ENCODE measurements at places on chromosomes 1 and 21.

DNA sequence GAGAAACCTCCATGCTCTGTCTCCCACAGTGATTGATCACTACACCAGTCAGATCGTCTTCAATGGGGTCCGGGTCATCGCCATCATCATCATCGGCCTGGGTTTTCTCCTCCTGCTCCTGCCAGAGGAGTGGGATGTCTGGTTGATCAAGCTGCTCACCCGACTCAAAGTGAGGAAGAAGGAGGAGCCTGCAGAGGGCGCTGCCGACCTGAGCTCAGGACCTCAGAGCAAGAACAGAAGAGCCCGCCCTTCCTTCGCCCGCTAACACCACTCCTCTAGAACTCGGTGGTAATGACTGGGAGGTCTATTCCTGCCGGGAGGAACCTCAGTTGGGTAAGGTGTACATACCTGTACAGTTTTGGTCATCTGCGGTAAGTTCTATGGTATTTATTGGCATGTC is 50.3 kb upstream of the COA6 start:
- DNase-seq = peak; percentile 59

GRCh38 chr1:3054474-3054873 is 14.5 kb upstream of the PRDM16 start:
- no peak for DNase-seq

DNA sequence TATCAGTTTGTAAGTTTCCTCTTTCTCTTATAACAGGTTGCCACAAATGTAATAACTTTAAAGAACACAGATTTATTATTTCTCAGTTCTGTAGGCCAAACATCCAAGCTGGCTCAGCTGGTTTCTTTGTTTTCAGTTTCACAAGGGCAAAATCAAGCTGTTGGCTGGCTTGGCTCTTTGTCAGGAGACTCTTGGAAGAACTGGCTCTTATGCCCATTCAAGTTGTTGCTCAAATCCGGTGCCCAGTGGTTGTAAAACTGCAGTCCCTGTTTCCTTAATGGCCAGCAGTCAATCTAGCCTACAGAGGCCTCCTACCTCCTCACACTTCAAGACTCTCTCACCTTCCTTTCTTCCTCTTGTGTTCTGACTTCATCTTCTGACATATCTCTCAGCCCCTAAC is 1171.0 kb downstream of the MRPL39 start:
- DNase-seq = no peak

DNA sequence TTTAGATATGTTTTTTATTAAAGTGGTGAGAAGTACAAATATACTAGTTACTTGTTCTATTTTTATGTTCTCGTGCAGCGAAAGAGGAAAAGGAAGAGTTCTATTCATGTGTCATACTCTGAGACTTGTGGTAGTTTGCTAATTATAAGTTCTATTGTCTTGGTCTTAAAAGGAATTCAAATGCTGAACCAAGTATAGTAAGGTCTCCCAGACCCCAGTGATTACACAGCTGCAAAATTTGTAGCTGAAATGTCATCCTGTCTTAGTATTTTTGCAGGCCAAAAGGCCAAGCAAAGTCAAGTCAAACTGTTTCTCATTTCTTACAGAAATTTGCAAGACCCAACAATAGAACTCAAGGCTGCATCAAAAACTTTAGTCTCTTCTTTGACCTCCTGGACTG is 268.7 kb downstream of the CHRM3 start:
- no peak for DNase-seq

GRCh38 chr1:35326246-35326866 is 57.8 kb downstream of the ZMYM4 start:
- no peak for DNase-seq

- DNase-seq = no peak
These were observed 3.3 kb upstream of the ELAVL4 start for GRCh38 chr1:50105433-50105832.

DNA sequence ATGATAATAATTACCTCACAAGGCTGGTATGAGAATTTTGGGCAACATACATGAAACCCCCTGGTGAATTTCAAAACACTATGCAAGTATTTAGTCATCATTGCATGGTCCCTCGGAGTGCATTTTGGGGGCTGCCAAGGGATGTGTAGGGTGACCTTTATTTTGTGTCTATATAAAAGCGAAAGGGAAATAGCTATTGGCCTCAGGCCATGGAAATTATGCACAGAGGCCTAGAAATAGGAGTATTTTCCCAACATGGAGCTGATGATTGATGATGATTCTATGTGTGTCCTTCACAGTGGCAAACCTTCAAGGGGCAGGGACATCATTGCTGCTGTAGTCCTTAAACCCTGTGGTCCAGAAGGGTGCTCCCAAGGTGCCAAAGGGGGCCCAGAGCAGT is 265.5 kb downstream of the ST6GALNAC3 start:
- DNase-seq = no peak

DNA sequence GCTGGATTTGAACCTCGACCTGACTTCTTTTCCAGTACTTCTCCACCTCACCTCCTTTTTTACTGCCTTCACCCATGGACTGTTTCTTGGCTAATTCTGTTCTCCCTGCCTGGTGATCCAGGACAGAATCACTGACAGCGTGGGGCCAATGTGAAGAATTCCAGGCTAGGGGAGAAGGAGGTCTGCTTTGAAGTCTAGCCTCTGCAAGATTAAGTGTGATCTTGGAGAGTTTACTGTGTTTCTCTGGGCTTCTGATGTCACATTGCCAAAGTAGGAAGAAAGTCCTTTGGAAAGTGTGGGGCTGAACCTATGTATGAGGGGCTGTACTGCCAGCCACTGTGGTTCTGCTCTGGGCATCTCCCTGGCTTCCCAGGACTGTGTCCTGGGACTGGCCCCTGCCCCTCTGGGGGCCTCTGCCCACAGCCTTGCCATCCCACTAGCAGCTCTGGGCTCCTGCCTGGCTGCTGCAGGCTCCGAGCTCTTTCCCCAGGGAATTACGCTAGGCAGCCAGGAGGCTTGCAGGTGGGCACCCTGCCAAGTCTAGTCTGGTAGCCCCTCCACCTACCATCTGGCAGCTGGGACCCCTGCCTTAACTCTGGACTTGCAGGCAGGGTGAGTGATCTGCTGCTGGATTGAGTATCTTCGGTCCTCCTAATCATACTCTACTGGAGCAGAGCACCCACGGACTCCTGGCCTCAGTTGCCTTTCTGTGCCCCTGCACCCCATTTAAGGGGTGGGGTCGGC is 52.2 kb downstream of the YARS1 start:
- DNase-seq = no peak

- no peak for DNase-seq
These were observed 22.7 kb downstream of the WDTC1 start for GRCh38 chr1:27257155-27257554.

DNA sequence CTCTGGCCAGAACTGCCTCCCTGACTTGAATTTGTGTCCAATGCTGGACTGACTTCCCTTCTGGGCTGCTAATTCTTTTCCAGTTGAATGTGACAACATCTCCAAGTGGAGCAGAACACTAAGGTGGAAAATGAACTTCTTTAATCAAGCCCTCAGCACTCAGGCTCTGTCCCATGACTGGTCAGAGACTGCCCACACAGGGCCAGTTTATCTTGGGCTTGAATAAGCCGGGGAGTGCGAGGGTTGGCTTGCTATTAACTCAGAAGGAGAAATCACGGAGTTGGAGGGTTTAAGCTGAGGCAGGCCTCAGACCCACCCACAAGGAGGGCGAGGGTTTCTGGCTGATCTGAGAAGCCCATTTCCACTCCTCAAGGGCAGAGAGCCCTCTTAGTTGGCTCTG is 12.4 kb downstream of the KCNA10 start:
- DNase-seq = no peak

DNA sequence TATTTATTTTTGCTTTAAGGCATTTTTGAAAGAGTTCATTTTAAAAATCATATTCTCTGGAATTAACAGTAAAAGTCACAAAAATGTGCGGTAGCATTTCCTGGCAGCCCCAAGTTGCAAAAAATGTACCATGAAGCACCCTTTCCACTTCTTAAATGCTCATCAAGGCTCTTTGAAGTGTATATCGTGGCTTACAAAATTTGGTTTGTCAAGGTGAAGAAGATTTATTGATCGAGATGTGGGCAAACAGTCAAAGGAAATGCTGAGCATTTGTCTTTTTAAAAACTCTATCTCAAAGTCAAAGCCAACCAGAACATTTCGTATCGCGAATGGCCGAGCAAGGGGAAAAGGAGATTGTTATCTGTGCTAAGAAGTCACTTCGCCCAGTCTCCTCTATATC is 277.5 kb upstream of the KAZN start:
- no peak for DNase-seq

GRCh38 chr1:9435854-9436640 is 103.2 kb upstream of the SLC25A33 start:
- DNase-seq = no peak

GRCh38 chr1:81021134-81021533 is 779.6 kb upstream of the ADGRL2 start:
- no peak for DNase-seq

GRCh38 chr1:222815440-222815765 is 564 bp downstream of the DISP1 start:
- DNase-seq = no peak

- DNase-seq = no peak
These were observed 83.7 kb upstream of the KAZN start for GRCh38 chr1:14514739-14515138.

DNA sequence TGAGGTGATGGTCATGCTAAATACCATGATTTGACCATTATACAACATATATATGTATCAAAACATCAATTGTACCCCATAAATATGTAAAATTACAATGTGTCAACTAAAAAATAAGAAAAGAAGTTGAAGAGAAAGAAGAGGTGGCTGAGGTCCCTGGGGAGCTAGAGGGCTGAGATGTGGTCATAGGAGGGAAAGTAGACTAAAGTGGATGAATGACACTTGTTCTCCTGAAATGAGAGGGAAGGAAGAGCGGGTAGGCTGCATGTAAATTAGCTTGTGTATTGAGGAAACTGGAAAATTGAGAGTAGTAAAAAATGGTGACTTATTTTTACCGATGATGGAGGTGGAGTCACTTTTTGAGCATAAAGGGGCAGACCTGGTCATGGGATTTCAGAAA is 117.0 kb downstream of the ST6GALNAC3 start:
- no peak for DNase-seq

DNA sequence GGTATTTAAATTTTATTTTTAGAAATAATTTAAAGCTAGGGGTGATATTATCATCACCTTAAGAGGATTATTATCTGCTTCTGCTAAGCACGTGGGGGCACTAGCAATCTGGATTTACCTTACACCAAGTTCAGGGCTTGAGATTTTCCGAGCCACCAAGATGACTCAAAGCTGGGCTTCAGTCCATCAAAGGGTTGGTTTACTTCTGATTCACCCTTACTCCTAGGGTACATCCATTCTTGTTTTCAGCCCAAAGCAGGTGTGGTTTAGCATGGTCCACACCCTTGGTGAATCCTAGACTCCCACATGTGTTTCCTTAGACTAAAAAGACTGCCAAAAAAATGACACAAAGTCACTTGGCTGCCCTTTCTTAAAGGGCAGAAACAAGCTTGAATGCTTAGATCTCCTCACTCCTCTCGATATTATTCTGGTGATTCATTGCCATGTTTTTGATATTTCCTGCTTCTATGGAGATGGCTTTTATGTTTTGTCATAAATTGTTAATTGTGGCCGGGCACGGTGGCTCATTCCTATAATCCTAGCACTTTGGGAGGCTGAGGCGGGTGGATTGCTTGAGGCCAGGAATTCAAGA is 9.8 kb upstream of the PRSS38 start:
- no peak for DNase-seq

- DNase-seq = no peak
These were observed 37.6 kb upstream of the GALNT2 start for GRCh38 chr1:230029244-230029941.

DNA sequence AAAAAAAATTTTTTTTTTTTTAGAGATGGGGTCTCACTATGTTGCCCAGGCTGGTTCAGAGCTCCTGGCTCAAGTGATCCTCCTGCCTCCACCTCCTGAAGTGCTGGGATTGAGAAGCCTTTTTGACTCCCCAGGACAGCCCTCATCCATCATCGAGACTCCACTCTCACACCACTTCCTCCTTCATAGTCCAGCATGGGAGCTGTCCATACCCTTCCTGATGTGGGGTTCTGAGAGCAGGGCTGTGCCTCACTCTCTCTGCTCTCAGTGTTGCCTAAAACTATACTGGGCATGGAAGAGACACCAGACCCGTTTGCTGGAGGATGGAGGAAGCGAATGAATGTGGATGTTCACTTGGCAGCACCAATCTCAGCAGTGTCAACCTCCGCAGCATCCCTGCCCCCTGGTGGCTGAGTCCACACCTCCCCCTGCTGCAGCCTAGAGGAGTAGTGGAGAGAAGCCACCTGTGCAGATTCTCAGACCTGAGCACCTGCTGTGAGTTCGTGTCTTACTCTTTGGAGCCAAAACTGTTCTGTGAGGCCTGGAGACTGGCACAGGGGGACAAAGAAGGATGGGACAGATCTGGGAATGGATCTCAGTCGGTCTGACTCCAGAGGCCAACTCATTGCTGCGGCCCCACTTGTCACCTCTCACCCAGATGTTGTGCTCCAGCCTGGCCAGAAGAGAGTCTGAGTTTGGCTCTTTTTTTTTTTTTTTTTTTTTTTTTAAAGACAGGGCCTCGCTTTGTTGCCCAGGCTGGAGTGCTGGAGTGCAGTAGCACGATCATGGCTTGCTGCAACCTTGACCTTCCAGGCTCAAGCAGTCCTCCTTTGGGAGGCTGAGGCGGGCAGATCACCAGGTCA is 17.7 kb downstream of the TINAGL1 start:
- DNase-seq = peak; percentile 34

- DNase-seq = no peak
These were observed 207.7 kb upstream of the CAMK1G start for GRCh38 chr1:209375671-209376365.

GRCh38 chr21:29329406-29329805 is 30.7 kb downstream of the BACH1 start:
- DNase-seq = no peak

DNA sequence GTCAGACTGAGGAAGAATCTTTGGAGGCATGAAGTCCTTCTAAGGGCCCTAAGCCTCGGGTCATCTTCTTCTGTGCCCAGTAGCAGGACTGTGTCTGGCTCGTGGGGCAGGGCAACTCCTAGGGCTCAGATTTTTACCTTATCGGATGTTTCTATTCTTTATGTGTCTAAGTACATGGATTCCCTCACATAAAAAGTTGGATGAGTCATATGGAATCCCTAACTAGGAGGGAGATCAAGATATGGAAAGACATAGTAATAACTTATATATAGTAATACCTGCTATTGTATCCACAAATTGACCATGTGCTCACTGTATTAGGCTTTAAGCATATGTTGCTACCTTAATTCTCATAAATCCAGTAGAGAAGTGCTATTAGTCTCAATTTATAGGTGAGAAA is 364.5 kb upstream of the CAMK1G start:
- no peak for DNase-seq

DNA sequence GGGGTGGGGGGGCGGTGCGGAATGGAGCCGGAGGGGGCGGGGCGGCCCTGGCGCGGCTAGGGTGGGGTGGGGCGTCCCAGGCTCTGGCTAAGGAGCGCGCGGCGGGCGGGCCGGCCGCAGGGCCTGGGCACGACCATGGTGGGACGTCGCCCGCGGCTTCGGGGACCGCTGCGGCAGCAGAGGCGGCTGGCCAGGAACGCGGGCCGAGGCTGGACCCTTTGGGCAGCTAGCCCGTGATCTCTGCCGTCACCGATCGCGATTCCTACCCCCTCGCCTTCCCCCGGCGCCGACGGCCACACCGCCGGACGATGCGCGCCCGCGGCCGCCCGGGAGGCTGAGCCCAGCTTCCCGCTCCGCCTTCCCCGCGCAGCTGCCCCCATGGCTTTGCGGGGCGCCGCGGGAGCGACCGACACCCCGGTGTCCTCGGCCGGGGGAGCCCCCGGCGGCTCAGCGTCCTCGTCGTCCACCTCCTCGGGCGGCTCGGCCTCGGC is at the start of gene MAP3K21:
TSS of gene MAP3K21 (plus strand) at position 74 of the 491 bp plus-strand sequence. CDS start at position 379, 305 bp downstream.
- no peak for DNase-seq

Measured in T-helper 17 cell (primary cell).